ENCODE measurements at places on chromosomes 6 and 20. TPM values are rescaled to one million over a fixed set of nuclear protein-coding genes. Genes with fewer than 3 reads are reported as not detected.

Gene CRISP1
- not detected for total RNA-seq

Gene KIF13A
- 20.3 TPM for total RNA-seq

Gene GSTA3
- total RNA-seq, result not detected

Gene LGSN
- 3.3 TPM for total RNA-seq

Gene ISM1
- total RNA-seq, result 0.43 TPM

Gene OPRL1
- 0.78 TPM for total RNA-seq

Gene MUC22
- total RNA-seq, result 0.03 TPM

Gene FBXO30
- 6.0 TPM for total RNA-seq

Gene AIF1
- not detected for total RNA-seq

Gene BTN1A1
- 0.03 TPM for total RNA-seq

Gene SAMD5
- total RNA-seq, result 0.84 TPM

Gene OVOL2
- total RNA-seq, result 0.18 TPM

Gene BEND6
- total RNA-seq, result 1.4 TPM

Gene CDS2
- total RNA-seq, result 59.4 TPM

Gene MEI4
- not detected for total RNA-seq

Gene STMND1
- total RNA-seq, result not detected

Gene GUCA1A
- not detected for total RNA-seq

Gene MUC21
- not detected for total RNA-seq

Gene GATA5
- total RNA-seq, result 0.75 TPM

Gene TPD52L1
- 50.6 TPM for total RNA-seq

Gene RIPPLY2
- total RNA-seq, result 0.46 TPM

Gene OSER1
- total RNA-seq, result 57.3 TPM

Gene ZNFX1
- total RNA-seq, result 21.7 TPM

Gene PNRC1
- 23.9 TPM for total RNA-seq

Gene HLA-DQB1
- not detected for total RNA-seq

Gene LY6G5C
- total RNA-seq, result 1.6 TPM

Gene RBM24
- total RNA-seq, result 9.9 TPM

Gene TBXT
- not detected for total RNA-seq

Gene CLPSL1
- not detected for total RNA-seq

Gene RAMACL
- 0.20 TPM for total RNA-seq

Gene BNIP5
- total RNA-seq, result not detected

Gene CST8
- not detected for total RNA-seq

Gene SRC
- 139 TPM for total RNA-seq

Gene IGF2R
- total RNA-seq, result 33.4 TPM

Gene MYL9
- total RNA-seq, result 20.2 TPM

Gene FLRT3
- 2.2 TPM for total RNA-seq

Gene RAD21L1
- 0.09 TPM for total RNA-seq

Gene C20orf204
- total RNA-seq, result 0.62 TPM

Gene PREP
- 36.1 TPM for total RNA-seq
